ENCODE measurements at places on chromosomes 5 and 9.

- no peak for DNase-seq
Observed at GRCh38 chr5:135508496-135509005, 27.2 kb downstream of the NEUROG1 start.

DNA sequence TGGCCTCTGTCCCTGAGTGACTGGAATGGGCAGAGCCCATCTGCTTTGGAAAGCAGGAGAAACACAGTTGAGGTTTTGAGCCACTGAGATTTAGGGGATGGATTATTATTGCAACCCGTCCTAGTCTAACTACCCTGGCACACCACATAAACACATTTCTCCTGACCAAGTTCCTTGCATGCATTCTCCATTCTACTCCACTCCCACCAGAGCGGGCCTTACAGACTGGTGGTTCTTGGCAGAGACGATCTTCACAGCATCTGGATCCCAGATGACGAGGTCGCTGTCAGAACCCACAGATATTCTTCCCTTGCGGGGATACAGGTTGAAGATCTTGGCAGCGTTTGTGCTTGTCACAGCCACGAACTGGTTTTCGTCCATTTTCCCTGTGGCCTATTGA is 111.0 kb downstream of the DPYSL3 start:
- no peak for DNase-seq

DNA sequence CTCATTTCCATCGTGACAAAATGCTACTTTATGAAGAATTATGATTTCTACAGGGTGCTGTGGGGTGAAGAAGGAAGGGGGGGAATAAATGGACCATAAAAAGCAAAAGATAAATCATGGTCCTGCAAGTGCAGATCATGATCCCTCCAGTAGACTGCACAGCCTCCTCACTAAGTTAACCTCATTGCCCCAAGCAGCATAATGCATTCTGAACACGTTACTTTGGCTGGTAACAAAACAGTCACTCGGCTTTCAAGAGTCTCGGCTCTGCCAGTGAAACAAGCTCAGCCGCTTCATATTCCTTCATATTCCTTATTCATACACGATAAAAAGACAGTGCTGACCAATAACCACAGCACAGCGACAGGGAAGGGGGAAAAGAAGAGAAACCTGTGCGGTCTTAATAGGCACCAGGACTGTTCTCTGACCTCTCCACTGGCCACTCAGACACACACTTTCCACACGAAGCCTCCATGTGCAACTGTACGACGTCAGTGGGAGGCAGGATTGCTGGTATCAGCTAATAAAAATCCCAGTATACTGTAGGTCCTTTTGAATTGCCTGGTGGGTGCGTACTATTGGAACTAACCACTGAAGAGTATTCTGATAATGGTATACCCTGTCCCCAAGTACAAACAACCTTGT is 60.5 kb downstream of the ANKH start:
- no peak for DNase-seq

DNA sequence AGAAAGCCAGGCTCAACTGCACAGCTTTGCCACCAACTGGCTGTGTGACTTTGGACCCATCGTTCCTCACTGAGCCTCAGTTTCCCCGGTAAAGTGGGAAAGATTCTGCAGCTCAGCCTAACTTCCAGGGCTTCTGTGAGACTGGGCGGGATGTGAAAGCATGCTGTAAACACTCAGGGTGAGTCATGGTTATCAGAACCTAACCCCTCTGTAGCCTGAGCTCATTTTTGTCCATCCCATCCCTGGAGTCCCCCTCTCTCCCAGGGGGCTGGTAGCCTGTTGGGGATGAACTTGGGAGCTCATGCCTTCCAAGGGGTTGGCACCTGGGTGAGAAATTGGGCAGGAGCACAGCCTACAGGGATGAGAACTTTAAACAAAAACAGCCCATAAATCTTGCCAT is 2.3 kb downstream of the CCDC69 start:
- DNase-seq: no peak

DNA sequence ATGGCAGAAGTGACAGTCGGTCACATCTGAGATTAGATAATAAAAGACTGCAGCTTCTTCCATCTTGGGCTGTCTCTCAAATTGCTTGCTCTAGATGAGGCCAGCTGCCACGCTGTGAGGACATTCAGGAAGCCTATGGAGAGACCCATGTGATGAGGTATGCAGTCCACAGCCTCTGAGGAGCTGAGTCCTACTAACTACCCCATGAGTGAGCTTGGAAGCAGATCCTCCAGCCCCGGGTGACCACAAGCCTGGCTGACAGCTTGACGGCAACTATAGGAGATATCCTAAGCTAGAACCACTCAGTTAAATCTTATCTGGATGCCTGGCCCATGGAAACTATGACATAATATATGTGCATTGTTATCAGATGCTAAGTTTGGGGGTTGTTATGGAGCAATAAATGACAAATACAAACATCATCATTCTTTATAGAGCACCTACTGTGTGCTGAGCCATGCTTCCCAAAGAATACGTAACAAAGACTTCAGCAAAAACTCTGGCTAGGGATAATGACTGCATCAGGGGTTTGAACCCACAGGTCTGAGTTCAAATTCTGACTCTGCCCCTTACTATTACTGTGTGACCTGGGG is 26.7 kb downstream of the KCNV2 start:
- no peak for DNase-seq

DNA sequence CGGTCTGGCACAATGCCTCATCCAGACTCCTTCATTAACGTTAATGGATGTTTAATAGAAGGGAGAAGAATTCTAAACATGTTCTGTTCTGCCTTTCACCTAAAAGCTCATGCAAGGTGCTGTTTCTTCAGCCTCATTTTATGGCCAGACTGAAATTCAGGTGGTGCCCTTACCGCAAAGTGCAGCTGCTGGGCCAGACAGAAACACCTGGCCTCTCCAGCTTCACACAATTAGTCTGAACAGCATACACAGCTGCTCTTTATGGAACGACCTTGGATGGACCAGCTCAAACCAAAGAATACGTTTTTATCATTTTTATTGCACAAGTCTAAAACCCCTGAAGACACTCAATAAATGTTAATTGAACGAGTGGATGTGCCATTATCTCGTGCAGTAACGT is 4.6 kb downstream of the SNCAIP start:
- DNase-seq: no peak

- no peak for DNase-seq
Observed at GRCh38 chr5:68515514-68515913, 300.0 kb downstream of the PIK3R1 start.

- peak; percentile 18 for DNase-seq
Observed at GRCh38 chr5:32583582-32584232, 1.6 kb upstream of the SUB1 start.

DNA sequence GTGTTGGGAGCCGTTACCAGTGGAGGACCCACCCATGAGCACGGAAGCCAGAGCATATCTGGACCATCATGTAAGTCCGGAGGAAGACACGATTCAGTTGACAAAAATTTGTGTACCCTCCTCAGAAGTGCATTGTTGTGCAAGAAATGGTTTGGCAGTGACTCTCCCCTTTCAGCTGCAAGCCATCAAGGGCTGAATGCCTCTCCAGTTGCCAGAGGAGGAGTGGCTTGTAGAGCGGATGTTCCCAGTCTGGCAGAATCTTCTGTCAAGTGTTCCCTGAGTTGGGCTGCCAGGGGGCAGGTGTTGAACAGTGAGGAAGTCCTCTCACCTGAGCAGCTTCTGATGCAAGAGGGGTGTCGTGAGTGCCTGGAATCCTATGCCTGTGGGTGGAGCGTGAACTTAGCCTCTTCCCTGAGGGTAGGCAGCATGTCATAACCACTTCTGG is 27.6 kb upstream of the CDKN2AIPNL start:
- no peak for DNase-seq

DNA sequence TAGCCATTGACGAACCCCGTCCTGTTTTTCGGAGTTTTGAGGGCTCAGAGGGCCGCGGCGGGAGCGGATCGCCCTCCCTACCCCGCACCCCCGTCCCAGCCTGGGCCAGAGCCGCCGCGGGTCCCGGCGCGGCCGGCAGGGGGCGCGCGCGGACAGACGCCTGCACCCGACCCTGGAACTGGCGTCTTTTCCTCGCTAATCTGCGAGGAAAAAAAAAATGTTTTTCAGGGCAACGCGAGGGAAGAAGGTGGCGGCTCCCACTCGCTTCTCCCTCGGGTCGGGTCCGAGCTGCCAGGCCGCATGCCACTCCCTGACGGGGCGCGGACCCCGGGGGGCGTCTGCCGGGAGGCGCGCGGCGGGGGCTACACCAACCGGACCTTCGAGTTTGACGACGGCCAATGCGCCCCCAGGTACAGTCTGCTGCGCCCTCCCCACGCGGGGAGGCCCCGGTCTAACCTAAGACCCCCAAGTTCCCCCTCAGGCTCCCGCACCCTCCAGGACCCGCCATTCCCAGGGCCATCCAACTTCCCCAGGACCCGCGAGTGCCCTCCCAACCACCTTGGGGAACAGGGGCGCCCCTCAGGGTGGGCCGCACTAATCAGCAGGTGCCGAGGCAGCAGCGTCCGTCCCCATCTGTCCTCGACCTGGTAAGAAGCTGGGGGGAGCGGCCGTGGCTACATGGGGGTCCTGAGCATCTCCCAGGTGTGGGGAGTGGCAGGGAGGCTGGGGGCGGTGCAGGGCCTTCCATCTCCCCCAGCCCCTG is at the start of gene KCNT1:
TSS of gene KCNT1 (plus strand) at position 227 of the 763 bp plus-strand sequence. CDS start at position 301, 74 bp downstream.
- DNase-seq: no peak

- no peak for DNase-seq
Observed at GRCh38 chr5:146560205-146560812, 44.3 kb upstream of the GPR151 start.

DNA sequence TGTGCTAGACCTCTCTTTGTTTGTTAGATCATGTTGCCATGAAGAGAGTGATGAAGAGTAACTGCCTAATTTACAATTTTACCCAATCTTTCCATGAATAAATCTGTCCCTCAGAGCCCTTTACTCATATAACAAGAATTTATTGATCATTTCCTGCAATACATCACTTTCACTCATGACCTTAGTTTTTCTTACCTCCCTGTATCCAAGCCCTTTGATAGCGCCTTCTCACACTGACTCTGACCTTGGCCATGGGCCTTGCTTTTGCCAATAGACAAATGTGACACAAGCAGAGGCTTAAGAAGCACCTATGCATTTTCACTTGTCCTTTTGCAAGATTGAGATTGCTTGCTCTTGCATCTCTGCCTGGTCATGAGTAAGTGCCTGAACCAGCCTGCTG is 288.1 kb downstream of the NNT start:
- DNase-seq: no peak
